ENCODE measurements at places on chromosomes 11 and 22.

DNA sequence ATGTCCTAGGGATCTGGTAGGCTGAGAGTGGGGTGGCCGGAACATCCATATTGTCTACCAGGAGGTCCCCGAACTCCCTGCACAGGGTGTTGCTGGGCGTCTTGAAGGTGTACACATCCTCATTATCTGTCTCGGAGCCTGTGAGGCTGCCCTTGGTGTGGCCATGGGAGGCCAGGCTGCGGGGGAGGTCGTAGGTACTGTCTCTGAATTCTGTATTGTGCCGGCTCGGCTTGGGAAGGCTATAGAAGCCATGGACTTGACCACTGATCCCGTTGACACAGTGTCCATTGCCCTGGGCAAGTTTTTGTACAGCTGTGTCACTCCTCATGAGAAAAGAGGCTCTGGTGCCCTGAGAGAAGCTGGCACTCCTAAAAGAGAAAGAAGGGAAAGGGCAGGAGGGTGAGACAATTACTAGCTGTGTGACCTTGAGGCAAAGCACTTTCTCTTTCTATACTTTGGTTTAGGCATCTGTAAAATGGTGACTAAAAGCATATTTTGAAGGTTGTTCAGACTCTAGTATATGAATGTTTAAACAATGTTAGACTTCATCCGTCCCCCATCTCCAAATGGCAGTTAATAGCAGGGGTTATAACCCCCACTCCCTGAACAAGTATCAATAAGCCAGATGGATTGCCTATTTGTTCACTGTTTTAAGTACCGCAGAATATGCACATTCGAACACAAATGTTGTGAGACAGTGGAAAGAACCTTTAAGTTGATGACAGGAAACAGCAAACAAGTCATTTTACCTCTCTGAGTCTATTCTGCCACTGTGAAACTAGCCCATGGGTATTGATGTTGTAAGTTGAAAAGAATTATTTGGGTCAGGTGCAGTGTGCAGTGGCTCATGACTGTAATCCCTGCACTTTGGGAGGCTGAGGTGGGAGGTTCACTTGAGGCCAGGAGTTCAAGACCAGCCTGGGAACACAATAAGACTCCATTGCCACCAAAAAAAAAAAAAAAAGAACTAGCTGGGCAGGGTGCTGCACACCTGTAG, 38.3 kb downstream of the USP35 start:
- DNase-seq: no peak

DNA sequence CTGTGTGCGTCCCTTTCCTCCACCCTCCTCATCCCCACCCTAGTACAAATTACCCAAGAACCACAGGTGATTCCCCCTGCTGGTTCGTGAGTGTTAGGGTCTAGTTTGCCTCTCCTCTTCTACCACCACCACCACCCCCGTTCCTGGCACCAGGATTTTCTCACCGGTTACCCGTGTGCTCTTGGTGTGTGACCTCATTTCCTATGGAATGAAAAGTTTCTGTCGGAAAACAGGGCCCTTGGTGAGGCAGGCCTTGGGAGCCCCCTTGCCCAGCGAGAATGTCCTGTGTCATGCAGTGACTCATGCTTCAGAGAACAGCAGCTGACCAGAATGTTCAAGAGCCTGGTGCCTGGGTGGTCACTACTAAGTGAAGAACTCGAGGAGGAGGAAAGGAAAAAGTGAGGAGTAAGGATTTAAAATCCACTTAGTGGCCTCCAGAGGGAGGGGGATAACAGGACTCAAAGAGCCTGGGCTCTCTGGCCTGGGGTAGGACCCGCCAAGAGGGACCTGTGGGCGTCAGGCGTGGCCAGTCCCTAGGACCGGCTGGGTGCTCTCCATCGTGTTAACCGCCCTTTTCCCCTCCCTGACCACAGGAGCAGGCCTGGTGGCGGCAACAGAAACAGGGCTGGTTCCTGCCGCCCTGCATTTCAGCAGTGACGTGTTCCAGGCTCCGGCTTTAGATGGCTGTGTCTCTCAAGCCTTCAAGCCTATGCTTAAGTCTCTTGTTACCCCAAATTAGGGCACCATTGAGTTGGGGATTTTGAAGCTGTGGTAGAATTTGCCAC, 30.2 kb downstream of the C22orf31 start:
- no peak for DNase-seq

- DNase-seq: no peak
These were observed 17.5 kb downstream of the PPP6R2 start for GRCh38 chr22:50360578-50360977.

DNA sequence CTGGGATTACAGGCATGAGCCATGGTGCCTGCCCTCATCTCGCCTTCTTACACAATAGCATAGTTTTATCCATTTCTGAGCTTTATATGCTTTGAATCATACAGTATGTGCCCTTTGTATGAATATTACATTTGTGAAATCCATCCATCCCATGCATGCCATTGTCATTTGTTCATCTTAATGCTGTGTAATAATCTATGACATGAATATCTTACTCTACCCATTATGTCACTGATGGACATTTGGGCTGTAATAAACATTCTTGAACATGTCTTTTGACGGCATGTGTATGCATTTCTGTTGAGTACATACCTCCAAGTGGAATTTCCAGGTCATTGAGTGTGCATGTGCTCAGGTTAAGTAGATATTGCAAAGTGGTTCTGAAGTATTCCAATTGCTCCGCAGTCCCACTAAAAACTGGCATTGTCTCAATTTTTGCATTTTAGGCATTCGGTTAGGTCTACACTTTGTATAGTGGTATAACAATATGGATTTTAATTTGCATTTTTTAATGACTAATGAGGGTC, 339.3 kb upstream of the SYN3 start:
- no peak for DNase-seq

- no peak for DNase-seq
These were observed 642 bp downstream of the NAA40 start for GRCh38 chr11:63939397-63939891.

GRCh38 chr11:76610871-76611475, 59.6 kb downstream of the LRRC32 start:
- DNase-seq: peak; percentile 57

DNA sequence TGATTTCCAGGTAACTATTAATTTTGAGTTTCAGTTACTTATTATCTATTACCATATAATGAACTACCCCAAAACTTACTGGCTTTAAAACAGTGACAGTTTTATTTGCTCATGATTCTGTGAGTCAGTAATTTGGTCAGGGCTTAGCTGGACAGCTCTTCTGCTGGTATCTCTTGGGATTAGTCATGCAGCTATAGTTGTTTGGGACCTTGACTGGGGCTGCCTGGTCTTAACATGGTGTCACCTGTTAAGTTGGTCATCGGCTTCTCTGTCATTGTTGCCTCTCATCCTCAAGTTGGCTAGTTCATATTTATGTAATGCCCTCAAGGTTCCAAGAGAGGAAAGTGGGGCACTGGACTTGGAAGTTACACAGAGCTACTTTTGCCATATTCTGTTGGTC, 177.5 kb downstream of the TMEM135 start:
- no peak for DNase-seq

Data from NCI-H187 (cell line).